ENCODE measurements at places on chromosomes 5 and 9. TPM values are rescaled to one million over a fixed set of nuclear protein-coding genes. Genes with fewer than 3 reads are reported as not detected.

F2RL1 gene
- 21.9 TPM for total RNA-seq

NTRK2 gene
- total RNA-seq = 0.05 TPM

MED7 gene
- 7.4 TPM for total RNA-seq

SPATA31A6 gene
- not detected for total RNA-seq

GBGT1 gene
- 28.7 TPM for total RNA-seq

SPTAN1 gene
- total RNA-seq = 502 TPM

RAB3C gene
- total RNA-seq = not detected

DNA sequence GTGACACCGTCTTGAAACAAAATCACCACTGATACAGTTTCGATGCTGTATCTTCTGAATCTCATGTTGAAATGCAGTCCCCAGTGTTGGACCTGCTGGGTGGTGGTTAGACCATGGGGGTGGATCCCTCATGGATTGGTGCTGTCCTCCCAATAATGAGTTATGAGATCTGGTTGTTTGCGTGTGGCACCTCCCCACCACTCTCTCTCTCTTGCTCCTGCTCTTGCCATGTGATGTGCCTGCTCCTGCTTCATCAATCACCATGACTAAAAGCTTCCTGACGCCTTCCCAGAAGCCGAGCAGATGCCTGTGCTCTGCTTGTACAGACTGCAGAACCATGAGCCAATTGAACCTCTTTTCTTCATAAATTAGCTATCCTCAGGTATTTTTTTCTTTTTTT, 15.2 kb upstream of the C5orf15 start:
- peaks cover 31% of the 10 kb centered on the region for H3K36me3 ChIP-seq
- H3K27ac ChIP-seq = no peak overlapping the region
- no peaks in the 10 kb centered on the region for H3K27me3 ChIP-seq
- no peak overlapping the region for H3K4me3 ChIP-seq

DNA sequence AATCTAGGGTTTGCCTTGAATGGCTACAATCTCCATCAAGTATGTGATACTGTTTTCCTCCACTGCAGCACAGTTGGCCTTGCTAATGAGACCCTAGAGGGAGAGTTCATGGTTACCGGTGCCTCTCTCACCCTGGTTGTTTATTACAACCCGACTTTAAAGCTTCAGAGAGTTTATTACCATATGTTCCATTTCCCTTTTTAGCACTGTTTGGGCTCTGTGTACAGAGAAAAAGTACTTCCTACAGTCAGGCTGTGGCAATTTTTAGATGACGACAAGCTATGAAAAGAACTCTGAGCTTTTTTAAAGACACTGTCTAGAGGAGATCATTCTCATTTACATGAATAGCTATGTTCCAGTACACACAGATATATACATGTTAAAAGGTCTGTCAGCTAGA, 48.8 kb upstream of the PLCXD3 start:
- H3K27me3 ChIP-seq = no peaks in the 10 kb centered on the region
- no peak overlapping the region for H3K27ac ChIP-seq
- DNase-seq = no peak
- H3K4me1 ChIP-seq = no peaks in the 10 kb centered on the region
- no peaks in the 10 kb centered on the region for H3K36me3 ChIP-seq
- no peak overlapping the region for H3K4me3 ChIP-seq

- H3K27ac ChIP-seq = no peak overlapping the region
- no peaks in the 10 kb centered on the region for H3K36me3 ChIP-seq
- no peak for DNase-seq
- no peaks in the 10 kb centered on the region for H3K4me1 ChIP-seq
Observed at GRCh38 chr5:10077791-10078545, 171.7 kb downstream of the ATPSCKMT start.

- no peaks in the 10 kb centered on the region for H3K36me3 ChIP-seq
- no peak overlapping the region for H3K27ac ChIP-seq
- no peaks in the 10 kb centered on the region for H3K27me3 ChIP-seq
- H3K4me3 ChIP-seq = no peak overlapping the region
Observed at GRCh38 chr9:136631038-136632000, 31.4 kb upstream of the EGFL7 start.

DNA sequence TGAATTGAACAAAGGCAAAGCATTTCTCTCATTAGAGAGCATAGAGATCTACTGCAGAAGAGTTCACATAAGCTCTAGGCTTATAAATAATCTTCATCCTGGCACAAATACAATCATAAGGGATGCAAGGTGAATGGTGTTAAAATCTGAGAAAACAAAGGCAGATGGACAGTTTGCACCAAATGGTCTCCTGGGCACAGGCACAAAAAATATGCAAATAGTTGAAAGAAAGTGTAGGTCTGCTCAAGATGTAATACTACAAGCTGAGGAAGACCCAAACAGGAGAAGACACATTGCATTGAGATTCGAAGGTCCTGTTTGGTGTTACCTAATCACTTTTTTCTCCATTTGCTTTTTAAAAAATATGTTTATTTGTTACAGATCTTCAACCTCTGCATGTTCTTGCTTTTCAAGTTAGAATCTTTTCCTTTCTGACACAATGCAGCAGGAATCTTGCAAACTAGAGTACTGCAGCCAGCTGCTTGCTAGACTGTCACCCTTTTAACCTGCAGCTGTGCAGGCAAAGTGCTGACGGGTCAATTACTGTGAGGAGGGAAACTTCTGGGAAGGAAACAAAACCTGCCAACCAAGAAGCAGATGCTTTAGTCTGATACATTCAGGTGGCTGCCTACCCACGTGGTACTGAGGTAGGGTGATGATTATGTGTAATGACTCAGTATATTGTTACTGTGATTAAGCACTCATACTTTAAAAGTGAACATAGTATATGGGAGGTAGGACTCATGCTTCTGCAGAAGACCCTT, 1048.6 kb upstream of the SEMA6A start:
- no peaks in the 10 kb centered on the region for H3K27me3 ChIP-seq
- no peak overlapping the region for H3K4me3 ChIP-seq
- no peak for DNase-seq
- H3K27ac ChIP-seq = no peak overlapping the region

- no peak overlapping the region for H3K27ac ChIP-seq
- no peak overlapping the region for H3K4me3 ChIP-seq
- H3K27me3 ChIP-seq = no peaks in the 10 kb centered on the region
- no peaks in the 10 kb centered on the region for H3K36me3 ChIP-seq
- peak; percentile 39 for DNase-seq
Observed at GRCh38 chr5:109880907-109881685, 191.4 kb downstream of the MAN2A1 start.

GRCh38 chr9:95494416-95495371, 22.1 kb downstream of the PTCH1 start:
- H3K36me3 ChIP-seq = no peaks in the 10 kb centered on the region
- H3K27me3 ChIP-seq = no peaks in the 10 kb centered on the region
- no peaks in the 10 kb centered on the region for H3K4me1 ChIP-seq

GRCh38 chr9:37325778-37326177, 96.7 kb upstream of the GRHPR start:
- H3K27me3 ChIP-seq = no peaks in the 10 kb centered on the region
- H3K4me3 ChIP-seq = no peak overlapping the region
- no peaks in the 10 kb centered on the region for H3K4me1 ChIP-seq
- no peak for DNase-seq

DNA sequence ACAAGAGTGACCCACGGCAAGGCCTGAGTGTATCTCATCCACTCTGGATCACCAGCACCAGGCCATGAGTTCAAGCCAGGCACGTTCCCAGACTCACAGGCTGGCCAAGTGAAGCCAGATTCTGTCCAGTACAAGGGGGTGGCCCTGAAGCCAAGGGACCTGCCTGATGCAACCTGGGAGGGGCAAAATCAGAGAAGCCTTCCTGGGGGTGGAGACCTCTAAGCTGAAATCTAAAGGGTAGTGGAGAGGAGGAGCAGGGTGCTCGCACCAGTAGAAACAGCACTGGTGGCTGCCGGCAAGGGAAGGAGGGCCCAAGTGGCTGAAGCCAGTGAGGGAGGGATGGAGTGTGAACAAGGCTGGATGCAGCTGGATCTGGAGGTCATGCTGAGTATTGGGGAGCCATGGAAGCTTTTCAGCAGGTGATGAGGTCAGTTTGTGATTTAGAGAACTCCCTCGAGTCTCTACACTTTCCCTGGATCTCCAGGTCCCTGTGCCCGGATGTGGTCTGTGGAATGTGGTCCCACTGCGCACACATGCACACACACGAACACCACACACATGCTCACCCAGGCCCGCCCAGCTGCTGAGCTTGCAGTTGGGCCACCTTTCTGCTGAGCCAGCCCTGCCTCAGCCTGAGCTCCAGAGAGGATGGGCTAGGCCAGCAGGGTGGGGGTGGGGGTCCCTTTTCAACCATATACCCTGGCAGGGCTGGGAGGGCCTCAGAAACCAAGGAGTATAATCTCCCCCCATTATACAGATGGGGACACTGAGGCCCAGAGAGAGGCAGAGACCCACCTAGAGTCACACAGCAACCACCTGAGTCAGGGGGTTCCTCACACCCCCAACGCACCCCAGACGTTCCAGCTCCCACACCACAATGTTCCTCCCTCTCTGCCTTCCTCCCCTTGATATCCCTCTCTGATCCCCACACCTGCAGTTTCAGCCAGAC, 1.6 kb downstream of the PIP5KL1 start:
- no peak overlapping the region for H3K4me3 ChIP-seq
- no peaks in the 10 kb centered on the region for H3K36me3 ChIP-seq
- DNase-seq = no peak
- H3K27me3 ChIP-seq = peaks cover 6% of the 10 kb centered on the region
- H3K4me1 ChIP-seq = peaks cover 17% of the 10 kb centered on the region

- peaks cover 3% of the 10 kb centered on the region for H3K36me3 ChIP-seq
- H3K4me3 ChIP-seq = no peak overlapping the region
- H3K27ac ChIP-seq = no peak overlapping the region
- peaks cover 4% of the 10 kb centered on the region for H3K4me1 ChIP-seq
- no peak for DNase-seq
Observed at GRCh38 chr5:139676406-139676805, 28.3 kb downstream of the CXXC5 start.

GRCh38 chr5:61308712-61309111, 23.3 kb upstream of the ZSWIM6 start:
- H3K27me3 ChIP-seq = no peaks in the 10 kb centered on the region
- no peak overlapping the region for H3K27ac ChIP-seq
- peaks cover 26% of the 10 kb centered on the region for H3K4me1 ChIP-seq
- DNase-seq = no peak

- H3K27me3 ChIP-seq = no peaks in the 10 kb centered on the region
- no peaks in the 10 kb centered on the region for H3K36me3 ChIP-seq
- H3K4me1 ChIP-seq = no peaks in the 10 kb centered on the region
Observed at GRCh38 chr5:120936652-120937051, 472.6 kb downstream of the PRR16 start.

GRCh38 chr9:708551-709432, 132.7 kb upstream of the DMRT1 start:
- H3K27ac ChIP-seq = peak overlapping the region; percentile 57
- peaks cover 25% of the 10 kb centered on the region for H3K4me1 ChIP-seq
- H3K4me3 ChIP-seq = peak overlapping the region; percentile 48
- DNase-seq = peak; percentile 72

DNA sequence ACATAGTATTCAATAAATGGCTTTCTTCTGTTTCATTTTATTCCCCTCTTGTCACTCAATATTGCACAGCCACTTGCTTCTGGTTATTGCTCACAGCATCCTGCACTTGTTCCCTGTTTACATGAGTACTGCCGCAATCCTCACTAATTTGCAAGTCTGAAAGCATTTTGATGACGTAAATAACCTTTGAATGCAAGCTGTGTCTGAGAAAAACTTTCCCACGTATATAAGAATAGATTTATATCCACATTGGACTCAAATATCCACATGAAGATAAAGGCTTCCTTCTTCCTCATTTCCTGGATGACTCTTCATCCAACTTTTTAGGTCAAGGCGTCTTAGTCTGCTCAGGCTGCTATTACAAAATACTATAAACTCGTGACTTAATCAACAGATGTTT, 88.2 kb upstream of the DAP start:
- H3K36me3 ChIP-seq = no peaks in the 10 kb centered on the region
- H3K27me3 ChIP-seq = peaks cover 4% of the 10 kb centered on the region
- no peak overlapping the region for H3K4me3 ChIP-seq
- no peaks in the 10 kb centered on the region for H3K4me1 ChIP-seq
- H3K27ac ChIP-seq = no peak overlapping the region

- H3K36me3 ChIP-seq = no peaks in the 10 kb centered on the region
- peak overlapping the region; percentile 68 for H3K27ac ChIP-seq
- no peaks in the 10 kb centered on the region for H3K27me3 ChIP-seq
- H3K4me1 ChIP-seq = peaks cover 20% of the 10 kb centered on the region
- peak; percentile 26 for DNase-seq
Observed at GRCh38 chr5:96821260-96821916, 13.6 kb upstream of the ERAP1 start.

- H3K4me1 ChIP-seq = no peaks in the 10 kb centered on the region
- H3K4me3 ChIP-seq = no peak overlapping the region
- no peak overlapping the region for H3K27ac ChIP-seq
- DNase-seq = no peak
- H3K36me3 ChIP-seq = no peaks in the 10 kb centered on the region
- no peaks in the 10 kb centered on the region for H3K27me3 ChIP-seq
Observed at GRCh38 chr9:74521009-74521408, 23.9 kb downstream of the RORB start.

DNA sequence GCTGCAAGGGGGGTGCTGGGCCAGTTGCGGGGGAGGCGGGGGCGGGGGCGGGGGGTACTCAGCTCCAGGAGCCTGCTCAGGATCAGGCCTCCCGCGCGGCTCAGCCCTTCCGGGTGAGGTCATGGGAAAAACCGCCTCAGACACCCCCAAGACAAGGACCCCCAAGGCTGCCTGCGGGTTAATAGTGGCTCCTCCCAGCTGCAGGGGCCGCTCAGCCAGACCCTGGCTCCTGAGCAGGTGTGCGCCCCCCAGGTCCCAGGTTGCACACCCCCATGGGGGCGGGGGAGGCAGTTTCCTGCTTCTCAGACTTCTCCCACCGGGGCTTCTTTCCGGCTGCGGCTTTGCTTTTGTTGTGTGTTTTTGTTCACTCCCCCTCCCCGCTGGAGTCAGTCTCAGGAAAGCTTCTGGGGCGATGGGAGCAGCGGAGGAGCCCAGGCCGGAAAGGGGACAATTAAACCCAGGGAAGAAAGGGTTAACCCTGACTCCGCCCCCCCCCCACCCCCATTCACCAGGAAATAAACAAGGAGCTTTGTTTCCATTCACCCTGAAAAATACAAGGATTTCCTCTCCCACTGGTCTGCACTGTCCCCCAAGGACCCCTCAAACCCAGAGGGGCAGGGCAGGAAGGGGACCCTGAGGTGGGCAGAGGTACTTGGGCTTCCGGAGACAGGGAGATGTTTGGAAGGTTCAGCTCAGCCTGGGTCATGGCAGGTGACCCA, 42.3 kb upstream of the NOTCH1 start:
- H3K27ac ChIP-seq = no peak overlapping the region
- H3K4me3 ChIP-seq = no peak overlapping the region
- H3K27me3 ChIP-seq = no peaks in the 10 kb centered on the region
- no peaks in the 10 kb centered on the region for H3K36me3 ChIP-seq

DNA sequence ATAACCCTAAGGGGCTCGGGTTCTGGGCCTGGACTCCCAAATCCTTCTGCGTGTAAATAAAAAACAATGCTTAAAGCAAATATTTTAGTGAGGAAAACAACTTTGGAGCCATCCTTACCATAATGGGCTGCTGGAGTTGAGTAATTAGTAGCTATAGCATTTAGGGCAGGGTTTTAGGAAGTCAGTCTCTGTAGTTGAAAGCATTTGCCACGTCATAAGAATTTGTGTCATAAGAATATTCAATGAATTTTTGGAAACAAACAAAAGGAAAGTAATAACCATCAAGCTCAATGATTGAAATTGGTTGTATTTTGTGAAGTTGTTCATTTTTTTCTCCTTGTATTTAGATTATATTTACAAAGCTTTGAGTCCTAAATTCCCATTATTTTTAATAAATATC, 114.8 kb upstream of the ELL2 start:
- H3K27me3 ChIP-seq = no peaks in the 10 kb centered on the region
- H3K27ac ChIP-seq = no peak overlapping the region
- peaks cover 44% of the 10 kb centered on the region for H3K4me1 ChIP-seq
- no peak for DNase-seq

GRCh38 chr9:136203408-136204144, 1.4 kb downstream of the LHX3 start:
- H3K36me3 ChIP-seq = no peaks in the 10 kb centered on the region
- H3K4me1 ChIP-seq = no peaks in the 10 kb centered on the region
- H3K27ac ChIP-seq = no peak overlapping the region
- DNase-seq = no peak

Data from endothelial cell of umbilical vein (primary cell).